ENCODE measurements at places on chromosomes 4 and X.

DNA sequence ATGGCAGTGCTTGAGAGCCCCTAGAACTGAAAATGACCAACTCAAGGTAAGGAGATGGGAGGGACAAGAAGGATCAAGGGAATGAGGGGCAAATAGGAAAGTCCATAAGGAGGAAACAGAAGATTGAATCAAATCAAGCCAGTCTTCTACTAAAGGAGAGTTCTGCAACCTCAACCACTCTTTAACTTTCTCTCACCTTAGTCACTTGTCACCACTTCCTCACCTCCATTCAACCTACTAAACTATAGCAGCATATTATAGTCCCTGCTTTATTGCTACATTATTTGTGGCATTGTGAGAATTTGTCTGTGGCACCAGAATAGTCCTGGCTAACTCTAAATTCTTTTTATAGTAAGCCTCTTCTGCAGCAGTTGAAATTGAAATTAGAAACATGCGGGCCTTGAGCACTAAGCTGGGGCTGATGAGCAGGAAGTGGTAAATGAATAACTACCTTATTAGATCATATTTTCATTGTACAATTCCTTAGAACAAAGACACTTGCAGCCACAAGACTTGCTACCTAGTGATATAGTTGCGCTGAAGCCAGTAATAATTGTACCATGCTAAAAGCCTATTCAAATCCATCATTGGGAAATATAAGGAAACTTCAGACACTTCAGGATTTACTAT lies 336.9 kb downstream of the ZNF674 start:
- DNase-seq, result no peak

- no peak for DNase-seq
These were observed 756.5 kb downstream of the C4orf33 start for GRCh38 chr4:129852434-129852833.

DNA sequence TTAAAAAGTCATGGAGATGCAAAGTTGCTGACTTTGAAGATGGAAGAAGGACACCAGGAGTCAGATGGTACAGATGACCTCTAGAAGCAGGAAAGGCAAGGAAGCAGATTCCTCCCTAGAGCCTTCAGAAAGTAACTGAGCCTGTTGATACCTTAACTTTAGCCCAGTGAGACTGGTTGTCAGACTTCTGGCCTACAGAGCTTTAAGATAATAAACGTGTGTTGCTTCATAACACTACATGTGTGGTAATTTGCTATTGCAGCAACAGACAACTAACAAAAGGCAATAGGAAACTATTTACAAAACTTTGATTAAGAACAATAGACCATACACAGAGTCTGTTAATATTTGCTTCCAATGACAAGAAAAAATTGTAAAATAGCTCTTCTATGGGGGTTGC lies 102.0 kb upstream of the USP38 start:
- no peak for DNase-seq

GRCh38 chrX:45232139-45232538 lies 31.5 kb upstream of the DIPK2B start:
- no peak for DNase-seq

DNA sequence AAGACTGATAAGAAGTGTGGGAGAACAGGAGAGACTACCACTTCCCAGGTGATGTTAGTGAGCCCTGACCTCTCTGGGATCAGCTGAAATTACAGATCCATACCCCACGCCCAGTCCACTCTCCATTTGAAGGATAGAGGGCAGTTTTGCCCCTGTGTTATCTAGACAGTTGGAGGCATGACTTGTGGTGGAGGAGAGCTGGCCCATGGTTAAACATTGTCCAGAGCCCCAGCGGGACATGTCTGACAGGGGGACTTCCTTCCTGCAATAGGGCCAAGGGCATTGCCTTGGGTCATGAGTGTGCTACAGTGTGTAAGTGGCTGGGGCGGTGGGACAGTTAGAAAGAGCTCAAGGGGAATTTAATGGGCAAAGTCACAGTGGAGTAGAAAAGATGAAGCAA lies 181.1 kb downstream of the MID1IP1 start:
- no peak for DNase-seq

GRCh38 chr4:163806653-163807052 lies 312.2 kb downstream of the TMA16 start:
- no peak for DNase-seq
